ENCODE measurements at places on chromosomes 13 and 19.

DNA sequence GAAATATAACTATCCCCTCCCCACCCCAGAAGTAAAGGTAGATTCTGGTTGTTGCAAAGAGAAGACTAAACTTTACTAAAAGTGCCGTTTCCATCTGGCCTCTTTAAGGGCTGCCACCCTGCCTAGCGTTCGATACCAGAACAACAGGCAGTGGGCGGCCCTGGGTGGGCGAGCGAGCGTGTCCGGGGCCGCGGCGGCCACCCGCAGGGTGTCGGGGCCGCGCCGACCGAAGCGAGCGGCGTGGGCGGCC, 2.6 kb downstream of the FGF9 start:
- peak; percentile 56 for DNase-seq

DNA sequence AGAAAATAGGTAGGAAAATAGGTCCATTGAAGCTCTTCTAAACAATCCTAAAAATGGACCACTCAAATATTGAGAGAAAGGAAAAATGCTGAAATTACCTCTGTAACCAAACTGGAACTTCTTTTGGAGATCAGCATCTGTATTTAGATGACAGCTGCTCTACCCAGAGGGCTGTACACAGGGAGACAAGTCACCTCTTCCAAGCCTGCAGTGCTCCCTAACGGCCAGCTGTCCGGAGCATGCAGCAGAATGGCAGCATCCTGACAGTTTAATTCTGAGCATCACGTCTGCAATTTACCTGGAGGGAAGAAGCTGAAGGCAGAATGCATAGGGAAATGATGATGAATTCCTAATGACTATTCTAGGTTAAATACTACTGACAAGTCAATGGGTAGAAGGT, 62.8 kb upstream of the DIAPH3 start:
- peak; percentile 37 for DNase-seq

DNA sequence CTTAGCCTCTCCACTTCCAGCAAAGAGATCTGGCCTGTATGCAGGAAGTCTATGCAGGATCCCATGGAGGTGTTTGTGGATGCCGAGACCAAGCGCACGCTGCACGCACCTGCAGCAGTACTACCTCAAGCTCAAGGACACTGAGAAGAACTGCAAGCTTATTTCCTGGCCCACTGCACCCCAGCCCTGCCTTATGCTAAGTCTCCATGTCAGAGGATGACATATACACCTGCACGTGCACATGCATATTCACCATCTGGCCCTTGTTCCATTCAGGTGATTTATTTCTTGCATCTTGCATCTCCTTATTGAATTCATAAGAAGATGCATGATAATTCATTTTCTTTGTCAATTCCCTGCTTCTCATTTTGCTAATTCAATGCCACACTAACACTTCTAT, 472.8 kb upstream of the SGCG start:
- no peak for DNase-seq

GRCh38 chr13:87035526-87035925, 635.6 kb upstream of the SLITRK5 start:
- DNase-seq = no peak

GRCh38 chr19:48006762-48007161, 12.3 kb downstream of the ELSPBP1 start:
- peak; percentile 32 for DNase-seq

DNA sequence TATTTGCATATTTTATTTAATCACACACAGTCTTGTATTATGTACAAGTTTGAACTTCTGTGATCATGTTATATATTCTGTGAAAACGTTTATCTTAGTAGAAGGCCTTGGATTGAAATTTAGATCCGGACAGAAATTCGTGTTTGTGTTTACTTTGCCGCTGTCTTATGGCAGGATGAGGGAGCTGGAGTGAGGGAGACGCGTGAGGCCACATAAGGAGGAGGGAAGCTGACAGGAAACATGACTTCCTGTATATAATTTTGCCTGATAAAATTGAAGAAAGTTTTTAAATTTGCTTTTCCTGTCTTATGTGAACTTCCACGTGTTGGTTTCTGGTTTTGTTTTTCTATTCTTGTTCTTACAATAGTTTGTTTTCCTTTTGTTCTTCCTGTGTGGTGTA, 200.2 kb downstream of the MTUS2 start:
- DNase-seq = no peak

DNA sequence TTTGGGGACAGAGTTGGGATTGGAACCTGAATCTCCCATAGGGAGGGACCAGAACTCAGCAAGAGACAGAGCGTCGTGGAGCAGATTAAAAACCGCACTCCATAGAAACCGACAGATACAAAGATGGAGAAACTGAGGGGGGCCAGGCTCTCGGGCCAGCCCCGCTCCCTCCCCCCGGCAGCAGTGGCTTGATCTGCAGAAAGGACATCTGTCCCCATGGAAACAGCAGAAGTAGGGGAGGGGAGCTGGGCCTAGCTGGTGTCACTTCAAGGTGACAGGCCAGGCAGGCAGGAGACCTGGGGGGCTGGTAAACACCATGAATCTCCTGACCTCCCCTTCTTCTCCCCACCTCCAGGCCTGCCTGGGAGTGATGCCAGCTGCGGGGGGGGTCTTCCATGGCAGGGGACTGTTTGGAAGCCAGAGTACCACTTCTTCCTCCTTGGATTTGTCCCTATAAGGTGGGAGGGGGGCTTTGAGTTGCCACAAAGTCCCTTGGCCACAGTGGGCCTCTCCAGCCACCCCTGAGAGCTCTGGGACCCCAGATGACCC, 10.9 kb downstream of the TMIGD2 start:
- no peak for DNase-seq

DNA sequence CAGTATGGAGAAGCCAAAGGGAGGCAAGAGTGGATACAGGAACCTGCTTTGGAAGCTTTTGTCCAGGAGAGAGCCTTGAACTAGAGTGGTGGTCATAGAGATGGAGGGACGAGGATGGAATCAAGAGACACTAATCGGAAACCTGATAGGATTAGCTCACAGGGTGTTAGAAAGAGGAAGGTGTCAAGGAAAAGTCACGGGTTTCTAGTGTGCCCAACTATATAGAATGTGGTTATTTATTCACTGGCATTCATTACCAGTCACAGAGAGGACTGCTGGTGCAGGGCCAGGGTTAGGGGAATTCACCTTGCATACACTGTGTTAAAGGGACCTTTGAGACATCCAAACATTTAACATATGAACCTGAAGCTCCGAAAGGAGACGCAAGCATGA, 43.4 kb upstream of the URAD start:
- no peak for DNase-seq

DNA sequence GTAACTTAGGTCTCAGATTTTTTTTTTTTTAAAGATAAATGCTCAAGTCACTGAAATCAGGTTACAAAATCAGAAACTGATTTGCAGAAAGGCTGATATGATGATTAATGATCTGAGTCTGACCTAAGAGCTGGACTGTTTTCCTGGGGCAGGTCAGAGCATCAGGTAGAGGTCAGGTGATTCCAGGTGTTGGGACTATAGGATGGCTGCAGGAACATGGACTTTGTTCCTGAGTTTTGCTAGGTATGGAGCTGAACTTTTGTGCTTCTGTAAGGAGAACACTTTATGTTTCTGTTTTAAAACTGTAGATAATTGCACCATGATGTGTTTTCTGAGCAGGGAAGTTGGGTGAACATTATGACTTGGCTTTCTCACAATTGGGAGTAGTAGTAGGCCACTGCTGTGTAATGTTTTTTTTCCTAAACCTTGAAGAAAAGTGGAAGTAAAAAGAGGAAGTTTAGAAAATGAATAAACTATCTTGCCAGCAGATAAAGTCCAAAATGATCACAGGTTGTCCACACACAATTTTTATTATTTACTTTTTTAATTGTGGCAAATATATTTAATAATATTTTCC, 297.2 kb downstream of the DCT start:
- peak; percentile 9 for DNase-seq

- DNase-seq = peak; percentile 73
Measured at GRCh38 chr13:49454388-49455006, 10.4 kb downstream of the SETDB2 start.

DNA sequence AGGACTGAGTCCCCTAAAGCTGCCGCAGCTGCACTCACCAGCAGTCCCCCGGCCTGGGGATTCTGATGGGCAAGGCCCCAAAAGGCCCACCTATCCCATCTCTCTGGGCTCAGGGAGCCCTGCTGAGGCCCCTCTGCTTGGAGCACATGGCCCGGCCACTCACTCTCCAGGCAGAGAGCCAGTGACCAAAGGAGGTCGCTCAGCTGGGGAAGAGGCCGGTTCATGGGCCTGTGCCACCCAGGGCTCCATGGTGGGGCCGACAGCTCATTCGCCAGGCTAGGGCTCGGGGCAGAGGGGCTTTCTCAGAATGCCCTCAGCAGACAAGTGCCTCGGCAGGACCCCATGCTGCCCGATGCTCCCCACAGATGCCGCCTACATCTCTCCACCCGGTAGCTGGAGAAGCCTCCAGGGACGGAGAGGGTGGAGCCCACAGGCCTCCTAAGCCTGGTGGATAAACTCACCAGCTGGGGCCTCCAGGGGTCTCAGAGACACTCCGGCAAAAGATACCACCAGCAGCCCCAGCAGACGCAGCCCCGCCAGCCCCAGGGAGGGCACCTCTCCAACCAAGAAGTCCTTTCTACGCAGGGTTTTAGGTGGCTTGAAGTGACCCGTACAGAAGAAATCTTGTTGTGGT, 54.4 kb downstream of the MLLT1 start:
- no peak for DNase-seq

- DNase-seq = no peak
Measured at GRCh38 chr13:112721198-112722104, 31.6 kb downstream of the ATP11A start.

DNA sequence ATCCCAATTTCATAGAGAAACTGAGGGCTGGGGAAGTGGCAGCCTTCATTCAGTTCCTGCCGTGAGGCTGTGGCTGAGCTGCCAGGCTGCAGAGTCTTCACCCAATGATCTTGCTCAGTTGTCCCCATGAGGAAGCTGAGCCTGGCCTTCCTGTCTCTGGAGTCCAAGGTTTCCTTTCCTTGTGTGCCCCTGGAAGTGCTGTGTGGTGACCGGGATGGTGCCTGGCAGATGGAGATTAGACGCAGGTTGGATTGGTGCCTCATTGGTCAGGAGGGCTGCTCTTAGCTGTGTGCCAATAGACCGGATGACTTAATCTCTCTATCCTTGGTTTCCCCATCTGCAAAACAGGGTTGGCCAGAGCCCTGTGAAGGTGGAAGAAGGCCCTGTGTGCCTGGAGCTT, 24.6 kb downstream of the DNM2 start:
- DNase-seq = no peak

DNA sequence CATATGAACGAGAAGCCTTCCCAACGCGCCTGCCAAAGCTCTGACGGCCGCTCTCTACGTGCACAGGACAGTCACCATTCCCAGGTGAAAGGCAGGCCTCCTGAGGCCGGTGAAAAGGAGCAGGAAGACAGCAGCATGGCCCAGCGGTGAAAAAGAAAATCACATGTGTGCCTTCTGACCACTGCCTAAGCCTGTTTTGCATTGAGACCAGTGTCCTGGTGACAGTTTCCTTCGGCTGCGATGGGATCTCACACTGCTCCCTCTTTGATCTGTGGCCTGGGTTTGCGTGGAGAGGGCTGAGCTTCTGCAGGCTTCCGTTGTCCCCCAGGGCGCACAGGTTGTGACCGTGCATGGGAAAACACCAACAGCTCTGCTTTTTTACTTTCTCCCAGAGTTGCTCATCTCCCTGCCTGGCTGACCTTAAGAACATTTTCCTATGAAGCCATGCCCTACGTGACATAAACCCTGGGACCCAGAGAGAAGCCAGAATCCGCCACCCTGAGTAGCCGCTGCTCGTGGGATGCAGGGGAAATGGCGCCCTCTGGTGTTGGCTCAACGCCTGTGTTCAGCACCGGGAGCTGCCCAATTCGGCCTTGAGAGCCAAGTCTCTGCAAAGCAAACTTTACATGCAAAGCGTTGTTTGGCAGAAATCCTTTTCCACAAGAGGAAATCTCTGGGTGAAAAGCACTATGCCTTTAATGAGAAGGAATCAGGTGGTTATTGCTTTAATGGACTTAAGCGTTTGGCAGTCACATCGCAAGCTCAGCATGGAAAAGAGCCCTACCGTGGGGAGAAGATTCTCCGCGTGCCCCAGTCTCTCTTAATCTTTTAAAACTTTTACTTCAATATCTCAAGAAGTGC, 112.2 kb upstream of the GPR12 start:
- peak; percentile 62 for DNase-seq

- DNase-seq = no peak
Measured at GRCh38 chr13:51342706-51343105, 3.2 kb downstream of the SERPINE3 start.

DNA sequence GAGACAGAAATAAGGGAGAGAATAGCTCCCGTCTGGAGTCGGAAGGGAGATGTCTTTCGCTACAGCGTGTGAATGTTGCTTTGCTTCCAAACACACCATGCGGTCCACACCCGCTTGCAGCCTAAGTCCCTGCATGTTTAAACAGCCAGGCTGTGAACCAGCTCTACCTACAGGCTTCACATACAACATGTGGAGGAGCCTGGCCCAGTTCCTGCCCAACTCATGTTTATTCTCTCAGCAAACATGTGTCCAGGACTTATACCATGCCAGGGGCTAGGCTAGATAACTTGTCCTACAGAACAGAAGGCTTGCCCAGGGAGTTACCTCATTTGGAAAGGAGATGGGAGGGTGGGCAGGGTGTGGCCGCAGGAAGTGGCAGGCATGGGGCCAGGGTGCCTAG, 181.5 kb downstream of the FOXO1 start:
- DNase-seq = no peak

- DNase-seq = no peak
Measured at GRCh38 chr13:30341815-30342570, 34.6 kb upstream of the KATNAL1 start.

GRCh38 chr13:29510651-29511084, 84.8 kb downstream of the SLC7A1 start:
- DNase-seq = no peak

DNA sequence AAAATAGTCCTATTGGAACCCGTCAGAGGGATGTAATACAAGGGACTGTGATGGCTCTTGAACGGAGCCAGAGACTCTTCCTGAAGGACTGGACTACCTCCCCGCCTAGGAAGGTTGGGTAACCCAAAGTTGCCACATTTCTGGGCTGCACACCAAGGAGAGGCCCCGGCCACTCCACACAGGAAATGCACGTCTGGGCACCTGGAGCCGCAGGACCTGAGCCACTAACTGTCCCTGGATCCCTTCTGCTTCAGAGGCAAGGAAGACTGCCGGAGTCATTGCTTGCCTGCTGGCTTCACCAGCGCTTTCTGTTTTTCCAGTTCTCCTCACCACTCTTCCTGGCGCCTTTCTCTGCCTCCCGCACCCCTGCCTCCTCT, 1.2 kb upstream of the FLT1 start:
- DNase-seq = no peak

- DNase-seq = no peak
Measured at GRCh38 chr13:48570216-48570828, 37.4 kb upstream of the RCBTB2 start.
